ENCODE measurements at places on chromosomes 1 and 21.

- no peak for DNase-seq
Observed at GRCh38 chr1:13585612-13585991, 2.0 kb downstream of the PDPN start.

- DNase-seq: peak; percentile 75
Observed at GRCh38 chr1:169113613-169114119, 7.2 kb downstream of the ATP1B1 start.

DNA sequence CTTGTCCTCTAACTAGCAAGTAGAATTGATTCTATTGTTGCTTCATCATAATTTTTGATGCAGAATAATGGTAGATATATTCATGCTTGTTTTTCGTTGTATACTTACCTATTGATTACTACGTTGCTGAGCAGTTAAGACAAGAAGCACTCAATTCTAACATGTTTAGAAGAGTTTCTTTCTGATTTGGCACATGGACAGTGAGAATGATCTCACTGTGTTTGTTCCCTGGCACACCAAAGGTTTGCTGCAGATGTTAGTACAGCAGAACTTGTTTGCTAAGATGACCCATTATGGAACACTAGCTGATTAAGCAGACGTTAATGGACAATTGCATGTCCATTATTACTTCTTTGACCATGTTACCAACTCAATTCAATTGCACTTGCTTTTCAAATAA lies 184.7 kb upstream of the SGIP1 start:
- DNase-seq: no peak

DNA sequence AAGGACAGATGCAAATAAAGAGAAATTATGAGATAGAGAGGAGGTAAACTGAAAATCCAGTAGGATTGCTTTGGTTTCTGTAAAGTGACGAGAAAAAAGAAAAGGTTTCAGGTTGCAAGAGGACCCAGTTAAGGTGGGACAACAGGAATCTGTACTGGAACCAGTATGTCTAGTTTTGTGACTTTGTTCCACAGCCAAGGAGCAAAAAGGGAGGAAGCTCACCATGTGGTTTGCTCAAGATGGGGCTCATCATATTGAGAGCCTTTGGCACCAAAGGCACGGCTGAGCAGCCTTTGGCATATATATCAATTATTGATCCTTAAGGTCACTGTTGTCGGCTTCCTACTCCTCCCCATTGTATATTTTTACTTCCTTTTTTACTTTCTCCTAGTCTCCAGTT lies 1.8 kb upstream of the ZDHHC18 start:
- DNase-seq: no peak

GRCh38 chr1:247531937-247532336 lies 4.3 kb downstream of the OR2C3 start:
- DNase-seq: no peak

- DNase-seq: no peak
Observed at GRCh38 chr1:232555494-232556210, 74.3 kb downstream of the SIPA1L2 start.

DNA sequence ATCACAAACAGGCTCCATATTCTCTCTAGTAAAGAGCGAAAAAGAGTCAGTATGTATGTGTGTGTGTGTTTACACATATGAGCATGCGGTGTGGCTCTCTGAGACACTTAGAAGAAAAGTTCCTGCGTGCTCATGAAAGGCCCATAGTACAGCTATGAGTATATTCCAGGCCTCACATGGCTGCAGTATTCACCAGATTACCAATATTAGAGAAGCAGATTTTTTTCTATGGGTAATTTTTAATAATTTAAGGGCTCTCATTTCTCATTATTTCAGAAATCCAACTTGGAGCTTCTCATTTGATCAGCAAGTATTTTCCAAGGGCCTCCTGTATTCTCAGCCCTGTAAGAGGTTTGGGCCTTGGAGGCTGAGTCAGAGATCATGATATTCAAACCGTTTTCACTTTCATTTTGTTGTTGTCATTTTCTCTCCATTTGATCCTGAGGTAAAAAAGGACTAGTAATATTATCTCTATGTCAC lies 232.9 kb upstream of the SGIP1 start:
- DNase-seq: no peak

DNA sequence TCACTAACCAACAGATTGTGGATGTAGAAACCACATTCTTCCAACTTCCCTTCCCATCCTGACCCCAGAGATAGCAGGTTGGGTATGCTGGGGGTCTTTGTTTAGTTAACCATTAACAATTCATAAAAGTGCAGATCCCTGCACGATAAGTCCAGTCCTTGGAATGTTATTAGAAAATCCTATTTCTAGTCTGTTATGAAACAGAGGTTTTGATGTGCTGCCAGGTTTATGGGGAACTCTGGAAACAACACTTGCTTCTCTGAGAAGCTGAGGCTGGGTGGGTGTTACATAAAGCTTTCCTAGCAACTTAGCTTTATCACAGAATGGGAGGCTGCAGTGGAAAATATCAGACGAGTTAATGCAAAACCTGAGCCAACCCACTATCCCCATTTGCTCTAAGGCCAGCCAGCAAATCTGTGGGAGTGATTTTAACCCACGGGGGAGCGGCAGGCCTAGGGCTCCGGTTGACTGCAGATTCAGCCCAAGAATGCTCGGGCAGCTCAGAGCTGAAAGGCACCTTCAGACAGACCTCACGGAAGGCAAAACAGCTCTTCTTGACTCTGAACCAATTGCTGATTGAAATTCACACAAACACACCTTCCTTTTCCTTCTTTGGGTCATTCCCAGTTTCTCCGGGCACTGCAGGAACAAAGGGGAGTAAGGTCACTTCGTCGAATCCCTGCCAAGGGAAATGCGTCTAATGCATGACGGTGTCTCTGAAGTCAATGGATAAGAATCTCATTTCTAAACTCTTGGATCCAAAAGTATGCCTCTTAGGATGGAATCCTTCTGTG lies 111.7 kb upstream of the IRF2BP2 start:
- DNase-seq: peak; percentile 93

- DNase-seq: no peak
Observed at GRCh38 chr1:34591751-34592629, 162.9 kb upstream of the GJB5 start.

- DNase-seq: no peak
Observed at GRCh38 chr1:100219883-100220282, 29.8 kb downstream of the DBT start.

DNA sequence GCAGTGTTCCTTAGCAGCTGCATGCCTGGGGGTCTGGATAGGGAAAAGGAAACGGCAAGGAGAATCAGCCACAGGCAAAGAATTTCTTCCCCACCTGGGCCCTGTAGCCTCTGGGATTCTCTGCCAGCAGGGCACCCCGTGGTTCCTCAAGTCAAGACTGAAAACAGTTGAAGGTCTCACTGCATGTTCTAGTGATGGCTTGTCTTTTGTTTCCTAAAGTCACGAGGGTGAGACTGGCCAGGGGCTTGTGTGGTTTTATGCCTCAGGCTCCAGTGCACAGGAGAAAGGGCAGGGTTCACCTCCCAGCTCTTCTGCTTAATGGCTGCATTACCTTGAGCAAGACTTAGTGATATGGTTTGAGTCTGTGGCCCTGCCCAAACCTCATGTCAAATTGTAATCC lies 53.2 kb upstream of the B3GALT5 start:
- no peak for DNase-seq

DNA sequence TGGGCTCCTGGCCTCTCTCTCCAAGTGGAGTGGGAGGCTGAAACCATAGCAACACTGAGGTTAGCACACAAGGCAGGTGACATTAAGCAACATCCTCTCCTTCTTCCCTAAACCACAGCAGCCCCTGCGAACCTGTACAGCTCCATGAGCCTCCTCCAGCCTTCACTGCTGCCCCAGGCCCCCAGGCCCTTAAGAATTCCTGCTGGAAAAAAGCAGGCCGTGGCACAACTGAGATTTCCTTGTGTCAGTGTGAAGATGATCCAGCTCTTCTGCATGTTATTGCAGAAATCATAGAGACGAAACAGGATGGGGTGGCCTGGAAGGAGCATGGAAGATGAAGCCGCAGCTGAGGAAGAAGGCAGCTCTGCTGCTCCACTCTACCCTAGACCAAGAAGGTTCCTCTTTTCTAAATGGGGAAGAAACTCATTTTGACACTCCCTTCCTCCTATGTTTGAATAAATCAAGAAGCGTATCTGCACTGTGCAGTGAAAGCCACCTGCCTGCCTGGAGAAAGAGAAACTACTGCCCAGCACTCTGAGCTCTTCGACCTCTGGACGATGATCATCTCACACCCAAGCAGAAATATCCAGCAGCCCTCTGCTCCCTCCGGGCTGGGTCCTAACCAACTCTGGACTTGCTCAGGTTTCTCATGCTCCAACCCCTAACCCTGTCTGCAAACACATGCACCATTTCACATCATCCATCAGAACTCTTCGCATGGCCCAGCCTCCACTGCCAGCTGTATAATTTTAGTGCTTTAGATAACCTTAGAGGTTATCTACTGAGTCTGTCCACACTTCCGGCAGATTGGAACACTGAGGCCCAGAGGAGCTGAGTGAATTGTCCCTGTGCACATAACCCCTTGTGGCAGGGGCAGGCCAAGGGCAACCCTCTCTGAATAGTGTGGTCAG lies 20.7 kb downstream of the SH3BP5L start:
- DNase-seq: no peak

DNA sequence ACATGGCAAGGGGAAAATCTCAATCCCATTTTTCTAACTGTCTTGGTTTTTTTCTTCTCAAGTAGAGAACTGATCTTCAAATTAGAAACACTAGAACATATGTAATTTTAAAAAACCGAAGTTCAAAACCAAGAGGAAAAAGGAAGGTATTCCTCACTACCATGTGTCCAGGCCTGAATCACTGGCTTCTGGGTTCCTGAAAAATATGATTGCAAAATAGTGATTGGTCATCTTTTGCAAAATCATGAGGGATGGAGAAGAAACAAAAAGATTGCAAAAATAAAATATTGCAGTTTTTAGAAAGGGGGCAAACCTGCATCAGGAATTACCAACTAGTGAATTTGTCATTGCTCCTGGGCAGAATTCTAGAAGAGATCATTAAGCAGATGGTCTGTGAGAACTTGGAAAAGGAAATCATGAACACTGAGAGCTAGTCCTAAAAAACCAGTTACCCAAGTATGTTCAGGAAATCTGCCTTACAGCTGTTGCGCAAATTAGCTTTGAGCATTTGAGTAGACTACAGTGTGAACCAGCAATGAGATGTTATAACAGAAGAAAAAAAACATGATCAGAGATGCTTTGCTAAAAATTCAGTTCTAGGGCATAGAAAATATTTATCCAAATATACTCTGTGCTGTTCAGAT lies 49.4 kb downstream of the SPATA46 start:
- no peak for DNase-seq

DNA sequence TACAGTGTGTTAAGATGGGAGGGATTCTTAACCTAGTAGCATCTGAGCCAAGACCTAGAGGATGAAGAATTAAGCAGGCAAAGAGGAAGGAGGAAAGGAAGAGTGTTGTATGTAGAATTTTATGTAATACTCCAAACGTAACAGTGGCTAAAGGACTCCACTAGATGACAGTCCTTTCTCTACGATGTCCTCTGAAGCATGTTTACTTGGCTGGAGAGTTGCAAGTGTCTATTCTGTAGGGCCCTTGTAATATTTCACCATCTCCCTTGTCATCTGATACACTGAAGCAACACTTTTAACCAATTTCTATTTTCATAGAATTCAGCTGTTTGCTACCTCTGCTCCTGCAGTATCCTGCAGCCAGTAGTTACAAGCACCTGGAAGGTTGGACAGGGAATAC lies 2.2 kb upstream of the YBX1 start:
- DNase-seq: no peak

DNA sequence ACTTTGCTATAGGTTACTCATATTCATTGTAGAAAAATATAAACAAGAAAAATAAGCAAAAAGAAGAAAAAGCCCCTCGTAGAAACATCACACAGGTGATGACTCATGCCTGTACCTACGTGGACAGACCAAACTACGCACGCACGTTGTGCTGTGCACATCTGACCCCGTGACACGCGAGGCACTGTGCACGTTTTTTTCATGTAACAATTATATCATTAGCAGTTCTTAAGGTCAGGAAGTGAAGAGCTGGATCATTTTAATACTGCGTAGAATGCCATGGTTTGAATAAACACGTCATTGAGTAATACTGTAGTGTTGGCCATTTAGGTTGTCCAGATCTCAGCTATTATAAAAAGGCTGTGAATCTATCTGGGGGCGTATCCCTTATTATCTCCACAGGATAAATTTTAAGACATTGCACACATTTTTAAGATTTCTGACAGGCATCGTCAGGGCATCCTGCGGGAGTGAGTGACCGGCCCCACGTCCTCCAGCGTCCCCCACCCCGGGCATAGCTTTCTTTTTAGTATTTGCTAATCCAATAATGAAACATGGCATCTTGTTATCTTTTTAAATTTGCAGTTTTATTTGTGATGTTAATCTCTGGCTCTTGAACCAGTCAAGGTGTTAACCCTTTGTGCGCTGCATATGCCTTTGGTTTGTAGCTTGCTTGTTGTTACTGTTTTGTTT lies 23.4 kb upstream of the ADARB1 start:
- peak; percentile 35 for DNase-seq

GRCh38 chr21:44295163-44295573 lies 4.7 kb upstream of the PFKL start:
- DNase-seq: no peak

DNA sequence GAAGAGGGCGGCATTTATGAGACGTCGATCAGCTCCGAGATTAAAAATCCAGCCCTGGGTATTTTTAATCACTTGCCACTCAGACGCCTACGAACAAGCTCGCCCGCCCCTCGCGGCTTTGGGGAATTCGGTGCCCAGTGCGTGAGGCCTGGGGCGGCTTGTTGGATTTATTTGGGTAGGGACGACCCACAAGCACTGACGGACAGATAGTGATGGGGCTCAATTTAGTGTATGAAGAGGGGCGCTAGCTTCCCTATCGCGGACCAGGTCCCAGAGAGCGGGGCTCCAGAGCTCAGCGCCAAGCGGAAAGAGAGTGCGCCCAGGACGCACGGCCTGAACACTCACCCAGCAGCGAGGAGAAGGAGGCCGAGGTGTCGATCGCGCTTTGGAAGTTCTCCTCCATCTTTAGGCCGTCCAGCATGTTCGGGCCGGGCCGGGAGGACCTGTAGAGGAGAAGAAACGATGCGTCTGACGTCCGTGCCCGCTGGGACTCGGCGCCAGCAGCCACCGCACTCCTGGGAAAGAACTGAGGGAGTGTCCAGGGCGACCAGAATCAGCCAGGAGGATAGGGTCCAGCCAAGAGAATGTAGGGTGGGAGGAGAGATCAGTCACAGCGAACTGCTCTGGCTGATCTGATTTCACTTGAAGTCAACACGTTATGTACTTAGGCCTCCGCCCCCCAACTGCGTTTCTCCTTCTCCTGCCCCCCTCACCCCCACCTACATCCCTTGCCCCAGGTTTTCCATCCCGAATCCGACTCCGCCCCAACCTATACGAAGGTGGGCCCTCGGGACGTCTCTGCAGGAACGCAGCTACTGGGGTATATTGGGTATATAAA lies 1.2 kb downstream of the LMX1A start:
- no peak for DNase-seq

DNA sequence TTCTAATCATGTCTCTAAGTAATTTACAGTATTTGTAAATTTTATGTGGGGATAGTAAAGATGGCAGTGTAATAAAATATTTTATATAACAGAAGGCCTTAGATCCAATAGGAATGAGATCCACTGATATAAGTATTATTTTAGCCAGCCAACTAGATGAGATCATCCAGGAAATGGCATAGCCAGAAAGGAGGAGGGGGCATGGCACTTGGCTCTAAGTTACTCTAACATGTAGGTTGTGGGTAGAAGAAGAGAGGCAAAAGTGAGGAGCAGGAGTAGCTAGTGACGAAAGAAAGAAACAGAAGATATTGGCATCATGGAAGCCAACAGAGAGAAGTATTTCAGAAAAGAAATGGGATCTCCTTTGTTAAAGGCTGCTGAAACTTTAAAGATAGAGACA lies 426.1 kb downstream of the PTPRC start:
- no peak for DNase-seq

- DNase-seq: no peak
Observed at GRCh38 chr21:17501107-17502006, 11.5 kb upstream of the CXADR start.

- DNase-seq: no peak
Observed at GRCh38 chr1:8092657-8093056, 66.5 kb upstream of the ERRFI1 start.
